ENCODE measurements at places on chromosomes 13 and 19. TPM values are rescaled to one million over a fixed set of nuclear protein-coding genes. Genes with fewer than 3 reads are reported as not detected.

Gene ANKLE1
- 0.43 TPM for total RNA-seq

Gene KLK15
- not detected for total RNA-seq

Gene RAX2
- total RNA-seq, result not detected

Gene APOC4
- total RNA-seq, result not detected

Gene PAN3
- 8.1 TPM for total RNA-seq

Gene TTYH1
- total RNA-seq, result not detected

Gene GPR12
- not detected for total RNA-seq

Gene ALG5
- total RNA-seq, result 35.1 TPM

Gene XRCC1
- total RNA-seq, result 31.4 TPM

Gene CGB8
- total RNA-seq, result 4.1 TPM

Gene CD209
- total RNA-seq, result not detected

Gene ZNF541
- not detected for total RNA-seq

Gene SSC5D
- total RNA-seq, result 0.77 TPM

Gene CEACAM8
- total RNA-seq, result not detected
